ENCODE measurements at places on chromosomes 16 and 17.

DNA sequence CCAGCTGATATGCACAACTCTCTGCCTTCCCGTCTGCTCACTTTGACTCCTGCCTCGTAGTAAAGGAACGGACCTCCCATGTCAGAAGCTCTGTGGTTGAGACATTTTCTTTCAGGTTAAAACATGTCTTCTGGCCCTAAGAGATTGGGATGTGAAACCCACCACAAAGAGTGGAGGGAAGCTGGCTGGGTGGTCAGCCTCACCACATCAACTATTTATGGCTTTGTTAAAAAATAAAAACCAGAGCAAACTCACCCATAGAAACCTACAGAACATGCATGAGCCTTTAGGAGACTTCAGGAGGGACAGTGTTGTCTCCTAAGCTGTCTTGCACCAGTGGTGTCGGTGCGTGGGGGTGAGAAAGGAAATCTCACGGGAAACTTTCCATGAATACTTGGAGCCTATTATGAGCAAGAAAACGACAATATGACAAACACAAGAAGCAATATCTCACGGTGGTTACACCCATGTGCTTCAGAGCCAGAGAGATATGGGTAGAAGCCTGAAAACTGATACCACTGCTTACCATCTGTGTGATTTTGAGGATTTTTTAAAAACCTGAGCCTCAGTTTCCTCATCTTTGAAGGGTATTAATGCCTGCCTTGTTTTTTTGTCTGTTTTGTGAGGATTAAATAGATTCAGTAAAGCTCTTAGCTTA is 61.7 kb upstream of the XYLT1 start:
- no peak for DNase-seq

DNA sequence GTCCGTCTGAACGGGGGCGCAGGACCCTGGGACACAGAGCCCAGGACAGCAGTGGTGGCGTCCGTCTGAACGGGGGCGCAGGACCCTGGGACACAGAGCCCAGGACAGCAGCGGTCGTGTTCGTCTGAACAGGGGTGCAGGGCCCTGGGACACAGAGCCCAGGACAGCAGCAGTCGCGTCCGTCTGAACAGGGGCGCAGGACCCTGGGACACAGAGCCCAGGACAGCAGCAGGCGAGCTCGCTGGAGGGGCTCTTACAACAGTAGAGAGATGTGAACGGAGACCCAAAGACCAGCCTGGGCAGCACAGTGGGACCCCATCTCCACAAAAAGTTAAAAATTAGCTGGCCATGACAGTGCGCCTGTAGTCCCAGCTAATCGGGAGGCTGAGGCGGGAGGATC is 40.7 kb downstream of the LMF1 start:
- no peak for DNase-seq

- DNase-seq, result no peak
Measured at GRCh38 chr17:41500131-41500911, 5.1 kb downstream of the KRT13 start.

GRCh38 chr17:74779948-74780400 is 3.8 kb upstream of the NAT9 start:
- DNase-seq, result peak; percentile 35

DNA sequence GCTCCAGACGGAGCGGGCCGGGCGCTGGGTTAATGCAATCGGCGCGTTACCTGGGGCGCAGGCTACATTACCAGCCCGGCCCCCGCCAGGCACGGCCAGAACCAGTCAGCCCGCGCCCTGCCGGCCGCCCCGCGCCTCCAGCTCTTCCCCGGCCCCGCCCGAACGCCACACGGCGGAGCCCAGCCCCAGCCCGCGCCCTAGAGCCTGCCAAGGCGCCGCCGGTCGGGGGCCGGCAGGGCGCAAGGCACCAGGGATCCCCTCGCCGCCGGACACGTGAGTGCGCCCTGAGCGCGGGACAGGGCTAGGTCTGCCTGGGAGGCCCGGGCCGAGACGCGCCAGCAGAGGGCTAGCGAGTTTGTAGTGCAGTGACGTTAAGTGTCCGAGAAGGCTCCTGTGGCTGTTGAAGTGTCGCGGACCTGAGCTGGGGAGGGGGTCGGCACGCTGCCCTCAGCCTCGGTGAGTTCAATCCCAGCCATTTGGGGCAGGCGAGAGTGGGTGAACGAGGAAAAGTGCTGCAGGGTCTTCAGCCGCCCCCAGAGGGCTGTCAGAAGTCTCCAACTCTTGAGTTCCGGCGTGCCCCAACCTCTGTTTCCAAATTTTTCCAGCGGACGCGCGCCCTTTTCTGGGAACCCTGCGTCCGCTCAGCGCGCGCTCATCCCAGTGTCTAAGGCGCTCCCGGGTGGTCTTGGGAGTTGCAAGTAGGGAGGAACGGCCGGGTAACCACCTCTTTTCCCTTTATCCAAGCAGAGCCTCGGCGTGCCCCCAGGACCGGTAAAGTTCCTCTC is at the start of gene SLC6A2:
TSS of gene SLC6A2 (plus strand) at position 92 of the 785 bp plus-strand sequence. CDS start 707 bp downstream, outside the sequence.
- DNase-seq, result no peak

DNA sequence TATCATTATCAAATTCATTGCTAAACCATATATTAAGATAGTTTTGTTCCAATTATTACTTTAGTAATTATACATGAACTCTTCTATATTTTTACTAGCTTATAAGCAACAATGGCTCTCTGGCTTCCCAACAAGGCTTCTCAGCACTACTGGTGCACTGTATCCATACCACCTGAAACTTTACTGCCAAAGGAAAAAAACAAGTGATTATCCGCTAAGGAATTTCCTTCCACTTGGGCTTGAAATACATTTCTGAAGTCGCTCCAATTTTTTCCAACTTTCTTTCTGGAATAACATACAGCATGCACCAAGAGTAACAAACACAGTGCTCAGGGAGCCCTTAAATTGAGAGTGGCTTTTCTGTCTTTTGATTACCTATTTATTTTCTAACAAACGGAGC is 2.1 kb downstream of the CSNK2A2 start:
- no peak for DNase-seq

- peak; percentile 87 for DNase-seq
Measured at GRCh38 chr17:39461113-39461925, at the start of gene CDK12. Gene CDK12 (plus strand): TSS chr17:39461486. CDS start chr17:39462072, 586 bp downstream.

- no peak for DNase-seq
Measured at GRCh38 chr16:87734644-87735043, 31.1 kb downstream of the KLHDC4 start.

DNA sequence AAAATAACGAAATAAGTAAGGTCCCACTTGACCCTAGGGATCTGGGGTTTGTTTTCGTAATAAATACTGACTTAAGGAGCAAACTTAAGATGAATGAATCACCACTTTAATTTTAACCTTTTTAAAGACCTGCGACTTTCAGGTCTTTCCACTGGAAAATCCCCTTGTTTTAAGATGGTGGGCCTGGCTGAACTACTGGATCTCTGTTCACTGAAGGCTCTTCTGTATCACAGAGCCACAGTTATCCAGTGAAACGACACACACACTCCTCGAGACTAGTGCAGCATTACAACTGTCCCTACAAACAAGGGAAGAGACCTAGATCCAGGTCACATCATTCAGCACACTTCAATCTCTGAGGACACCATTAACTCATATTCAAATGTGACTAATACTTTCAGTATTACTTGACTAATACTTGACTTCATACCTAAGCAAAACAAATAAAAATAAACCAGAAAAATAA is 299.0 kb downstream of the CEP112 start:
- DNase-seq, result no peak

- peak; percentile 33 for DNase-seq
Measured at GRCh38 chr17:3738562-3739295, 15.0 kb downstream of the HASPIN start.

GRCh38 chr17:17001874-17002520 is 30.1 kb upstream of the TNFRSF13B start:
- peak; percentile 28 for DNase-seq

- no peak for DNase-seq
Measured at GRCh38 chr16:1832838-1833454, 5.9 kb downstream of the FAHD1 start.

GRCh38 chr17:32684087-32684958 is 192.6 kb downstream of the MYO1D start:
- DNase-seq, result no peak

DNA sequence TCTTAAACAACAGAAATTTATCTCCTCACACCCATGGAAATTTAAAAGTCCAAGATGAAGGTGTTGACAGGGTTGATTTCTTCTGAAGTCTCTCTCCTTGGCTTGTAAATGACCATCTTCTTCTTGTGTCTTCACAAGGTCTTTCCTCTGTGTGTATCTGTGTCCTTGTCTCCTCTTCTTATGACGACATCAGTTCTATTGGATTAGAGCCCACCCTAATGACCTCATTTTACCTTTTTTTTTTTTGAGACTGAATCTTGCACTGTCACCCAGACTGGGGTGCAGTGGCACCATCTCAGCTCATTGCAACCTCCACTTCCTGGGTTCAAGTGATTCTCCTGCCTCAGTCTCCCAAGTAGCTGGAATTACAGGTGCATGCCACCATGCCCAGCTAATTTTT is 429.0 kb upstream of the CDH5 start:
- no peak for DNase-seq

DNA sequence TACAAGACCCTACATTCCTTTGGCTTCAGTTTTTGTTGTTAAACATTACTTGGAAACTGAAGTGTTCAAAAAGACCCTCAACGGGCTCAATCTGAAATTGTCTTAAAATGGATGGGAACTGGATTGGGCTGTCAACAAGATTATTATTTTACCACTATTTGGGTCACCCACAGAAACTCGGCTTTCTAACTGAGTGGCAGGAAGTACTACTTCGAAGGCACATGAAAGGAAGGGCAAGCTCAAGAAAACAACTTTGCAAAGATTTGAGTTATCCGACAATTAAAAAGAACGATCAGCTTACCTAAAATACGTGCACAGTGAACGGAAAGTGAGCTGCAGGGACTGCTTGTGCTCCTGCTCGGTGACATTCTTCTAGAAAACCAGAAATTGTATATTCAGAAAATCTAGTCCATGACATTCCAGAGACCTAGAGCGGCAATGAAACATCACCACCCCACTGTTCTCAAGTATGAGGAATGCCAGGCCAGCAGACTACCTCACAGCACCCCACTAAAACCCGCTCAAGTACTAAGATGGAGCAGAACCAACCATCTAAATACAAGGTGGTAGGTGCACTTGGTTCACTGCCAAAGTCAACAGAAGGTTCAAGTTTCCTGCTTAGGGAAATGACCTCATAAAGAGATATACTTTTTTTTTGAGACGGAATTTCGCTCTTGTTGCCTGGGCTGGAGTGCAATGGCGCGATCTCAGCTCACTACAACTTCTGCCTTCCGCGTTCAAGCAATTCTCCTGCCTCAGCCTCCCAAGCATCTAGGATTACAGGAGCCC is 60.5 kb downstream of the ZZEF1 start:
- DNase-seq, result no peak

- DNase-seq, result no peak
Measured at GRCh38 chr17:74850914-74851313, 8.8 kb downstream of the GRIN2C start.
